Motor neuron (in vitro differentiated cells): ENCODE measurements at places on chromosomes 12 and 14. TPM values are rescaled to one million over a fixed set of nuclear protein-coding genes. Genes with fewer than 3 reads are reported as not detected.
A peak's percentile ranks its signal among the peaks of the same experiment; 100 is the strongest.

DNA sequence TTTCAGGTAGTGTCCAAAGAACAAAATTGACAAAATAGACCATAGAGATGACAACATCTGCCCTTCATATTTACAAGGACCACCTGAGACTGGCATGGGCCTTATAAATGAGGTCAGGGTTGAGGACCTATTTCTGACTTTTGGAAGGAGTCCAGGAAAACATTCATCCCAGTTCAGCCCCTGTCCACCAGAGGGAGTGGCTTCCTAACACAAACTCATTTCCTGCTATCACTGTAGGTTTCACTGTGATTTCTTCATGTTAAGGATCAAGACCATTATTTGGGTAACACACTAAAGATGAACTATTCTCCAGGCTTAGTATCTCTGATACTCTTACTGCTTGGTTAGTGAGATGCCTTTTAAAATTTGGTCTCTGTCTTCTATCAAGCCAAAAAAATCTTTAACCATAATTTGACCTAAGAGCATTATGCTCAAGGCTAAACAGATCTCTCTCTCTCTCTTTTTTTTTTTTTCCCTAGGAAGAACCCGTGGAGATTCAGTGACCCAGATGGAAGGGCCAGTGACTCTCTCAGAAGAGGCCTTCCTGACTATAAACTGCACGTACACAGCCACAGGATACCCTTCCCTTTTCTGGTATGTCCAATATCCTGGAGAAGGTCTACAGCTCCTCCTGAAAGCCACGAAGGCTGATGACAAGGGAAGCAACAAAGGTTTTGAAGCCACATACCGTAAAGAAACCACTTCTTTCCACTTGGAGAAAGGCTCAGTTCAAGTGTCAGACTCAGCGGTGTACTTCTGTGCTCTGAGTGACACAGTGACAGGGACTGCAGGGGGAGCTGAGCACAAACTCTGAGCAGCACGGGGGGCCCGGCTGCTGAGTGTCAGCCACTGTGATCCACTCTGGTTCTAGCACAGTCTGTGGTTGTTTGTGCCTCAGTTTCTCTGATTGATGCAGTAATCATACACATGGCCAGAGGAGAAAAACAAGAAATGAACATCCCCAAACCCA is 267.6 kb upstream of the OR4E1 start:
- ATAC-seq = no peak

DNA sequence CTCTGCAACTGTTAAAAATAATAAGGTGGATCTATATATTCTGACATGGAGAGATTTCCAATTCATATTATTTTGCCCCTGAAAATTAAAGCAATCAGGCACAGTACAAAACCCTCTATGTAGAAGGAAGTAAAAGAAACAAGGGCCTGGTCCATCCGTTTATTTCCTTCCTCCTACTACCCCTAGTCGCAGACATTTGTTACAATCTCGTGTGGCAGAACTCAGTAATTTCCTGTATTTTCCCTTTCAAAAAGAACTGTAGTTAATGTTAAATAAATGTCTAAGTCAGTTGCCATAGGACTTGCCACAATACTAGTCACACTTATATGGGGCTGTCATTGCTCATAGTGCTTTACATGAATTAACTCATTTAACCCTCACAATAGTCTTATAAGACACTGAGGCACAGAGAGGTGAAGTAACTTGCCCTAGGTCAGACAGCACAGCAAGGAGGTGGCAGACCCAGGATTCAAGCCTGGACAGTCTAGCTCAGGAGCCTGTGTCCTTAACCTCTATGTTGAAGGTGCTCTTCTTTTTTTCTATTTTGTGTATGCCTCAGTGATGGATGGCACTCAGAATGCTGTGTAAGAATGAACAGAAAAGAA is 24.2 kb downstream of the NINJ2 start:
- no peak for ATAC-seq

- ATAC-seq = no peak
These were observed 60.5 kb upstream of the OR10AD1 start for GRCh38 chr12:48263617-48264016.

GRCh38 chr12:88932457-88932856 is 352.2 kb upstream of the KITLG start:
- no peak for ATAC-seq

DNA sequence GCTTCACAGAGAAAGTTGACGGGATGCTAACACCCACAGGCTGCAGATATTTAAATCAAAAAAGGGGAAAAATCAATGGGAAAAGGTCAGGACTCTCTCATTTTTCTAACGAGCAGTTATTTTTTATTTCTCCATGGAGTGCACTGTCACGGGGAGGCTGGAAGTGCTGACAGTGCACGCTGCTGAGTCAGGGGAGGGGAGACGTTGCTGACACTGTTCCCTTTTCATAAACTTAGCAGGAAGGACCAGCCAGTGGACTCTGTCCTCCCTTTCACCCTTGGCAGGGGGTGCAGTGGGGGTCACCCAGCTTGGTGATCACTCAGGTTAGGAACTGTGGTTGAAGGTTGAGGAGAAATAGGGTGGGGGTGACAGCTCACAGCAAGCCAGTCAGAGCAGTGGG is 65.6 kb upstream of the FUT8 start:
- ATAC-seq = no peak

DNA sequence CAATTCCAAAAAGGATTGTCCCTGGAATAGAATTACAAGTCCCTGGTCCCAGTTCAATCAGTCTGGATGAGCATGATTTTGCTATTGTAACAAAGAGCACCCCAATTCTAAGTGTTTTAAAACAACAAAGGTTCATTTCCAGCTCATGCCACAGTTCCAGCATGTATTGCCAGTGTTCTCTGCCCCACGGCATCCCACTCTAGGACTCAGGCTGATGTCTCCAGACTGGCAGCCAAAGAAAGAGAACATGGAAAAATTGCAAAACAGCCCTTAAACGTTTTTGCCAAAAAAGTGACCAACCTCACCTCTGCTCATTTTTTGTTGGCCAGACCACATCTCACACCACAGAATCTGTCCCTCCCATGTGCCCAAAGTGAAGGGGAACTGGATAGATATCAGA is 116.0 kb upstream of the PLXNC1 start:
- no peak for ATAC-seq

Gene TESPA1
- total RNA-seq = 0.09 and 0.50 TPM in 2 replicates

GRCh38 chr12:120659151-120659525 is 18.7 kb downstream of the CABP1 start:
- no peak for ATAC-seq

- no peak for ATAC-seq
These were observed 123.9 kb downstream of the PAX9 start for GRCh38 chr14:36785511-36785910.

- ATAC-seq = no peak
These were observed 50.8 kb downstream of the SLC16A7 start for GRCh38 chr12:59646636-59647035.

Gene CARMIL3
- 44.7 and 49.3 TPM in 2 replicates for total RNA-seq

GRCh38 chr14:64844272-64844671 is 35.4 kb downstream of the SPTB start:
- no peak for ATAC-seq

GRCh38 chr14:89226801-89227495 is 190.1 kb downstream of the FOXN3 start:
- no peak for ATAC-seq

Gene RGS6
- 1.1 and 1.4 TPM in 2 replicates for total RNA-seq

DNA sequence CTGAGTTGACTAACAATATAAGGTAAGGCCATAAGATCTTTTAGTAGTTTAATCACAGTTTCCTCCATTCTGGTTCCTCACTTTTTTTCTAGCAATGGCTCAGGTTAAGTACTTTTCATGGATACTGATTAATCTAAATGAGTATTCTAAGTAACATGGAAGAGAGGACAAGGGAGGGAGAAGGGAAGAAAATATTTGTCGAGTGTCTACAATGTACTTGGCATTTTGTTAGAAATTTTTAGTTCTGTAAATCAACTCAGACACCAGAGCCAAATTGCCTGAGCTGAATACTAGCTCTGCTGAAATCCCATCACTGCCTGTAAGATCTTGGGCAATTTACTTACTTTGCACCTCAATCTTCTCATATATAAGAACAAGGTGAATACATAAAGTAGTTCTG is 20.2 kb downstream of the RERG start:
- no peak for ATAC-seq

GRCh38 chr14:79896009-79896408 is 315.3 kb downstream of the DIO2 start:
- ATAC-seq = no peak

Gene KLRB1
- total RNA-seq = not detected in 2 replicates

DNA sequence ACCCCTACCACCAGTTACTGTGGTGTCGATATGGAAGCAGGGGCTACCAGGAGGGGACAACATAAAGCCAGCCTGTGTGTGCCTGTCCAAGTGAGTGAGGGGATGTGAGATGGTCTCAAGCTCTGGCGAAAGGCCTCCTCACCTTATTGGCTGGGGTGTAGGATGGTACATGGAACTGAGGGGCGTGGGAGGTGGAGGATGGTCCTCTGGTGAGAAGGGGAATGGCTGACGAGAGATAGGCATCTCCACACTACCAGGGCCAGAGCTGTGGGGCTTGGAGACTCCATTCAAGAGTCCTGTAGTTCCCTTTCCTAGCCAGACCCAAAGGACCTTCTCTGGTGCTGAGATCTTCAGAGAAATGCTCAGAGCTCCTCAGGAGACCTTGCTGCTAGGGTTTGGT is 32.5 kb upstream of the COL2A1 start:
- ATAC-seq = no peak

GRCh38 chr12:6092784-6093722 is 31.4 kb downstream of the VWF start:
- ATAC-seq = no peak

DNA sequence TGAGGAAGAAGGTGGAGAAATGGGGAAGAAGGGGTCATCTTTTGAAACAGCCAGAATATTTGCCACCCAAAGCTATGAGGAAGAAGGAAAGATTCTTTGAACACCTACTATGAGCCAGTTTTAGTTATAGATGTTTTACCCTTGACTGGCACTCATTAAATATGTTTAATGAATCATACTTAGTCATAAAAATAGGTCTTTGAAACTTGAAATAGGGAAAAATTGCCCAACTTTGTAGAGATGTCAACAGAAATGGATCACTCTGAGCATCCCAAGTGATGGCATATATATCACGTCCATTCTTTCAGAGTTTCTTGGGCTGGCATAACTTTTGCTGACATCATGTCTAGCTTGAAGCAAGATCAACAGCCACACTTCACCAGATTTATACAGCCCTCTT is 263.5 kb downstream of the RPAP3 start:
- no peak for ATAC-seq

DNA sequence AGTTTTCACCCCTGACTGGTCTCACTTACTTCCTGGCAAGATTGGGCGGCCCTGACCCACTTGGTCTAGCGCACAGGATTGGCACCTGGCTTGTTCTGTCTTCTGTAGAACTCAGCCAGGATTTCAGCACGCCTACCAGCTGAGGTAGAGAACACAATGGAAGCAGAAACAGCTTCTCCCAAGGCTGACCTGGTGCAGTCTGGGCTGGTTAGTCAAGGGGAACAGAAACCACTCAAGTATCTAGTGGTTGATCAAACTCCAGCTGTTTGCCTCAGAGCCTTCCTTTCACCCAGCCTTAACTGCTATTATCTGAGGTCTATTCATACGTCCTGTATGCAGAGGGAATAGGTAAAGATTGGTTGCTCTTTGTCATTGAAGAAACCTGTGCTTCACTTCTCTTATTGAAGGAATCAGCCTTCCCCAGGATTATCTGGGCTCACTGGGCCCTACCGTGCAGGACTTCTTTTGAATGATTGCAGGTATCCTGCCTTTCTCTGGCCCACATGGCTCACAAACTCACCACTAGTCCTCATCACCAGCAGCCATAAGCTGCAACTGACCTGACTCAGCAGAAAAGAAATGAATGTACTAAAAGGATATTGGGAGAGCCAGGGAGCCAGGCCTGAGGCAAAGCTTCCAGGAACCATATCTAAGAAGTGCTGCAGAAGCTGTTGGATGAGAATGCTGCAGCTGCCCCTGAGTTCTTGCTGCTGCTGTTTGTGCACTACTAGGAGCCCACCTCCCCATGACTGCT is 2.5 kb upstream of the PLEKHD1 start:
- ATAC-seq = no peak

DNA sequence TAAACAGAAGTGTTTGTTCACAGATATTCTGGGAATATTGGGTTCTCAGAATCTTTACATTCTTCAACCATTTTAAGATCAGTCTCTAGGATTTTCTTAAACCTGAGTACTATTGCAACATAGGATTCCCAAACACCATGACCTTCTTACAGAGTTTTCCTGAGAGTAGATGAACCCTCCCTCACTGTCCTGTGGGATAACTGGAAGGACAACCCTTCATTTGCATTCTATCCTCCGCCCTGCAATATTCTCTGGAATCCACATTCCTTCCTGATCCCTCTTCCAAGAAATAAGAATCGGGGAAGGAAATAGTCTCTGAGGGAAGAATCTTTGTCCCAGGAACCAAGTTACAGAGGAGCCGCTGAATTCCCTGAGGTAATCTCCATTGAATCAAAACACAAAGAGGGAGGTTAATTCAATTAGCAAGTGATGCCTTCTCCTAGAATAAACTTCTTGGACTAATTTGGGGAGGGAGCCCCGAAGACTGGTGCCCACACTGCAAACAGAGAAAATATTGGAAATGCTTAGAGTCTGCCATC is 99.8 kb upstream of the MBIP start:
- ATAC-seq = no peak

GRCh38 chr12:68446384-68446783 is 114.2 kb upstream of the MDM1 start:
- peak; percentile 40 for ATAC-seq
